ENCODE measurements at places on chromosomes 1 and 21.

DNA sequence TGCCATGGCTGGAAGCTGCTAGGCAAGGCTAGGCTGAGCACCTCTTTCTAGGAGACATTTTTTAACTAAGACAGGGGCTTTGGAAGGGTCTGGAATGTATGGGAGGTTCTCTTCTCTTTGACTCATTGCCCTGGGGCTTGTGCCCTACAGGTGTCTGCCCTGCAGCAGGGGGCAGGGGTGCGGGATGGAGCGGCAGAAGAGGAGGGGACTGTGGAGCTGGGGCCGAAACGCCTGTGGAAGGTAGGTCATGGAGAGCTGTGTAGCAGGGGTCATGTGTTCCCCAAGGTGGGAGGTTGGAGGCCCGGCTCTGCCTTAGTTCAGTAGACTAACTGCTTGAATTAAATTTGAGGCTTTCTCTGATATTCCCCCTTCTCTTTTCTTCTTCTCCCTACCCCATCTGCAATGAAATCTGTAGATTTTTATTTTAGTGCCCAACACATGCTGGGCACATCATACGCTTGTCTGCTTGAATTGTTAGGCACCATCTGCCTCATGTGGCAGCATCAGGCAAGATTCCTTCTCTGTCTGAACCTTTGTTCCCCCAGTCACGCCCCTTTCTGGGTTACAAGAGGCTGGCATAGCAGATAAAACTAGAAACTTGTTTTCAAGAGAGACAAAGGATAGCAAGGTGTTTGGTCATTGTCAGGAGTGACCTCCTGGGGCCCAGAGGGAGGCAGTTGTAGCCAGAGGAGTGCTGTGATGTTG lies 18.4 kb downstream of the PPFIA4 start:
- H3K4me1 ChIP-seq: no peaks in the 10 kb centered on the region
- no peak overlapping the region for H3K4me3 ChIP-seq
- no peaks in the 10 kb centered on the region for H3K36me3 ChIP-seq
- peaks cover 7% of the 10 kb centered on the region for H3K27me3 ChIP-seq
- H3K27ac ChIP-seq: no peak overlapping the region

DNA sequence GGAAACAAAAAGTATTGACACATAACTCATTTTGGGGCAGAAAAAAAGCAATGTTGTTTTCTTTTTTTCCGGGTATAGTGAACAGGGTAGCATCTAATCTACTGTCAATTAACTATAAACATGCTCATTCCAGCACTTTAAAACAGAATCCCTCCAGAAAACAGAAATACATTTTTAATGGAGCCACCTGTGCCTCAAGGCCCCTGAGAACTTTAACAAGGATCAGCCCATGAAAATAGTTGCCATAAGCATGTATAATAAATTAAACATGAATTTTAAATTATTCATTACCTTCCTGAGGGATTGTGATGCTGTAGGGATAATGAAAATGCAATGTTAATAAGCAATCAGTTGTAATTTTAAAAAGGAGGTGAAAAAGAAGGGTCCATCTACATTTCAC lies 101.4 kb upstream of the IVNS1ABP start:
- H3K27me3 ChIP-seq: no peaks in the 10 kb centered on the region
- no peaks in the 10 kb centered on the region for H3K4me1 ChIP-seq
- H3K4me3 ChIP-seq: no peak overlapping the region
- DNase-seq: no peak

DNA sequence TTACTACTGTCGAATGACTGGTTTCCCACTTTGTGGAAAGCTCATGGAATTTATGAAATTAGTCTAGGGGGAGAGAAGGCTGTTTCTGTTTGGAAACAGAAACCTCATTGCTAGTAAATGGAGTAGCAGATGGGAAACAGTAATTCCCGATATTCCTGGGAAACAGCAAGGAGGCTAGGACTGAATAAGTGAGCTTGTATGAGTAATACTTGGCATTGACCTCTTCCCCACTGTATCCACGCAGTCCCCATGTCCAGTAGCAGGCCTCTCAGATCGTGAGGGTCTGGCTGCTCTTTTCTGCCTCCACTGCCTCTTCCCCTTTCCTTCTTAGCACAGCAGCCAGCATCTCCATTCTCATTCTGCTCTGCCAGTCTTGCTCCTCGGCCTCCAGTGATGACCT lies 75.5 kb downstream of the PRDM2 start:
- H3K4me3 ChIP-seq: no peak overlapping the region
- no peak for DNase-seq

DNA sequence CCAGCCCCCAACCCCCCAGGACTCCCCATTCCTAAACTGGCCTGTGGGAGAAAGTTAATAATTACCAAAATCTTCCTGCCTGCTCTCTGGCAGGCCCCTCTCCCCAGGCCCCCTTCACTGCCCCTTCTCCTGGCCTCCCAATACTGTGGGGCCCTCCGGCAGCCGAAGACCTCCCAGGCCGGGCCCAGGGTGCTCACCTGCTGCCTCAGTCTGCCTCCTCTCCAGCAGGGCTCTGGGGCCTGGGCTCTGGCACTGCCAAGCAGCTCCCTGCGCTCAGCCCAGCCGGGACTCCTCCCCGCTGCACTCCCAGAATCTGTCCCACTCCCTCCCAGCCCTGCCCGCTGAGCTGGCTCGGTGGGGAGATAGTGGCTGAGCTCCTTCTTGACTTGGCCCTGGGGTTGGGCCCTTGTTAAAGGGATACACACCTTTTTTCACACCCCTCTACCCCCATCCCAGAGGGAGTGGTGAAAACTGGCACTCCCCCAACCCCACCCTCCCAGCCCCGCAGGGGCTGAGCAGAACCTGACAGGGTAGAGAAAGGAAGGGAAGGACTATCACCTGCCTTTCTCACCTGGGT lies at the start of gene S100A16:
S100A16 (minus strand) TSS at position 383 of the 577 bp plus-strand sequence. CDS start 4,986 bp downstream, outside the sequence.
- no peaks in the 10 kb centered on the region for H3K27me3 ChIP-seq
- DNase-seq: no peak
- no peak within 1 kb of the TSS for H3K4me3 ChIP-seq
- no peak within 1 kb of the TSS for H3K27ac ChIP-seq
- H3K4me1 ChIP-seq: peaks cover 1% of the 10 kb centered on the region

GRCh38 chr1:12153181-12153785 lies 13.5 kb upstream of the TNFRSF1B start:
- no peaks in the 10 kb centered on the region for H3K36me3 ChIP-seq
- peak; percentile 47 for DNase-seq
- no peaks in the 10 kb centered on the region for H3K27me3 ChIP-seq
- peaks cover 91% of the 10 kb centered on the region for H3K4me1 ChIP-seq
- peak overlapping the region; percentile 52 for H3K4me3 ChIP-seq

GRCh38 chr1:80498673-80499072 lies 1302.1 kb upstream of the ADGRL2 start:
- no peak overlapping the region for H3K4me3 ChIP-seq
- no peaks in the 10 kb centered on the region for H3K27me3 ChIP-seq
- DNase-seq: no peak
- H3K36me3 ChIP-seq: no peaks in the 10 kb centered on the region
- H3K4me1 ChIP-seq: no peaks in the 10 kb centered on the region

GRCh38 chr1:236518322-236518721 lies 5.5 kb upstream of the LGALS8 start:
- no peaks in the 10 kb centered on the region for H3K36me3 ChIP-seq
- no peak overlapping the region for H3K27ac ChIP-seq
- H3K4me3 ChIP-seq: no peak overlapping the region
- DNase-seq: no peak
- H3K27me3 ChIP-seq: no peaks in the 10 kb centered on the region

DNA sequence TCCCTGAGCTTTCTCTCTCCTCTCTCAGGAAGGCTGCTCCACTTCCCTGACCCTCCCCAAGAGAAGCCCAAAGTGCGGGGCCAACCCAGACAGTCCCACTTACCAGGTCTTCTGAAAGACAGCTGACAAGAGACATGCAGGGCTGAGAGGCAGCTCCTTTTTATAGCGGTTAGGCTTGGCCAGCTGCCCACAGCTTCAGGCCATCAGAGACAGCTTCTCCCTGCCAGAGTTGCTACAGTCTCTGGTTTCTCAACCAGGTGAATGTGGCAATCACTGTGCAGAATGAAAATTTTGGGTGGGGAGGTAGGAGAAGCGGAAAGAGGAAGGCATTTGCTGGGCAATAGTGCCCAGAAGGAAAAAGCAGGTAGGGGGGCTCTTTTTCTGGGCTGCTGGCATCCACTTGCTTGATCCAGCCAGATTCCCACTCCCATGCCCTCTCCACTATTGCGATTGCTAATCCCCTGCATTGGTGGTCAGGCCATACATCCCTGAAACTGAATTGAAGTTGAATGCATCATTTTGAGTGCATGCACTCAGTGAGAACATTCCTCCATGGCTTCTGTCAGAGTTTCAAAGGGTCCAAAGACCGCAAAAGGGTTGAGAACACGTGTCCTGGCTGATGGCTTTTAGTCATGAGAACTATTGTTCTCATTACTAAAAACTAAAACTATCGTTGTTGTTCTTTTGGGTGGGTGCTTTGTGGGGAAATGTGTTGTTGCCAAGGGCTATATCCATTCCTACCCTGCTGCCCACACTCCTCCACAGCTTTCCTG lies at the start of gene S100A8:
S100A8 (minus strand) TSS at position 136 of the 773 bp plus-strand sequence. CDS start 538 bp downstream, outside the sequence.
- H3K4me3 ChIP-seq: no peak within 1 kb of the TSS
- H3K4me1 ChIP-seq: no peaks in the 10 kb centered on the region
- no peak for DNase-seq

DNA sequence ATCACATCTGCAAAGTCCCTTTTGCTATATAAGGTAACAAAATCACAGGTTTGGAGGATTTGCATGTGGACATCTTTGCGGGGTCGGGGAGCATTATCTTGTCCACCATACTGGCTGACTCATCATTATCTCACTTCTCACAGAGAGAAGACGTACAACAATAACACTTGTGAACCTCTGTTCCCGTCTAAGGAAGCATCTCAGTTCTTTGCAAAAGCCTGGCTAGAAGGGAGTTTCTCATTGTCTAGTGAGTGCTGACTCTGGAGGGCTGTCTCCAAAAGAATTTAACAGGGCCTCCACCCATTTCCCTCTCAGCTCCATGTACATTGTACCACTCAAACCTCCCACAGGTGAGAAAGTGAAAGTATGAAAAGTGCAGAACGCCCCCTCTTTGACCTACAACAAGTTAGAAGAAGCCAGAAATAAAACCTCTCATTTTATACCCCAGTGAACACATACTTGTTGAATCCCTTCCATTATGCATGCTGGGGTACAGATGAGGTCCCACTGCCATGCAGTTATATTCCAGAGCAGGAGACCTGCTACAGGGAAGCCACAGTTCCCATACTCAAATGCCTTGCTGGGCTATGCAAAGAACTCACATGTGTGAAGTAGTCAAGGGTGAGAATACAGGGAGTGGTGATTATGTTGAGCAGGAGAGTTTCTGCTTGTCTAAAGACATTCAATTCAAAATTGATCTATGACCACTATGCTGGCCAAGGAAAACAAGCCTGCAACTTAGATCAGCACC lies 121.7 kb upstream of the PRDX6 start:
- H3K4me1 ChIP-seq: peaks cover 30% of the 10 kb centered on the region
- H3K27ac ChIP-seq: peak overlapping the region; percentile 79
- peak overlapping the region; percentile 76 for H3K4me3 ChIP-seq
- peaks cover 9% of the 10 kb centered on the region for H3K36me3 ChIP-seq
- no peaks in the 10 kb centered on the region for H3K27me3 ChIP-seq
- no peak for DNase-seq

- DNase-seq: no peak
- H3K4me3 ChIP-seq: no peak overlapping the region
- H3K4me1 ChIP-seq: peaks cover 13% of the 10 kb centered on the region
- no peaks in the 10 kb centered on the region for H3K36me3 ChIP-seq
- no peaks in the 10 kb centered on the region for H3K27me3 ChIP-seq
- H3K27ac ChIP-seq: no peak overlapping the region
Observed at GRCh38 chr1:234593771-234594504, 16.0 kb downstream of the IRF2BP2 start.

DNA sequence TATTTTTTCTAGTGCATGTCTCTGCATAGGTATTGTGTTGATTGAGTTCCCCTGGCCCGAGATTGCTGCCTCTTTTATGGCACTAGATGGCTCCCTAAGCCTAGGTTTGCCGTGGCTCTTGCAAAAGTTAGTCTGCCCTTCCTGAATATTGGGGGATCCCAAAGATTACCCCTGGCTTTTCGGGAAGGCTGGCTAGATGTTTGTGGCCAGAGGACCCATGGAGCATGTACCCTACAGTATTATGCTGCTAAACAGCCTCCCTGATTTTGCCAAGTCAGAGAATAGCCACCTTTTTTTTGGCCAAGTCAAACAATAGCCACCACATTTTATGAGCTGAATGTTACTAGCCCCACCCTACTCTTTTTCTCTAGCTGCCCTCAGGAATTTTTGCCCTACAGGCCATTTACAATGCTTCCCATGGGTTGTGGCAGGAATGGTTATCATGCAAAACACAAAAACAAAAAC lies 343.2 kb downstream of the OLFM3 start:
- H3K27ac ChIP-seq: no peak overlapping the region
- no peak for DNase-seq
- no peak overlapping the region for H3K4me3 ChIP-seq
- no peaks in the 10 kb centered on the region for H3K27me3 ChIP-seq
- H3K4me1 ChIP-seq: no peaks in the 10 kb centered on the region

- H3K27ac ChIP-seq: no peak overlapping the region
- no peak overlapping the region for H3K4me3 ChIP-seq
- no peaks in the 10 kb centered on the region for H3K27me3 ChIP-seq
- no peak for DNase-seq
- peaks cover 92% of the 10 kb centered on the region for H3K36me3 ChIP-seq
- peaks cover 23% of the 10 kb centered on the region for H3K4me1 ChIP-seq
Observed at GRCh38 chr21:42560517-42561179, 47.0 kb downstream of the SLC37A1 start.

- no peaks in the 10 kb centered on the region for H3K36me3 ChIP-seq
- no peaks in the 10 kb centered on the region for H3K27me3 ChIP-seq
- H3K4me1 ChIP-seq: peaks cover 3% of the 10 kb centered on the region
- DNase-seq: no peak
Observed at GRCh38 chr1:33363470-33363861, 42.6 kb upstream of the A3GALT2 start.

DNA sequence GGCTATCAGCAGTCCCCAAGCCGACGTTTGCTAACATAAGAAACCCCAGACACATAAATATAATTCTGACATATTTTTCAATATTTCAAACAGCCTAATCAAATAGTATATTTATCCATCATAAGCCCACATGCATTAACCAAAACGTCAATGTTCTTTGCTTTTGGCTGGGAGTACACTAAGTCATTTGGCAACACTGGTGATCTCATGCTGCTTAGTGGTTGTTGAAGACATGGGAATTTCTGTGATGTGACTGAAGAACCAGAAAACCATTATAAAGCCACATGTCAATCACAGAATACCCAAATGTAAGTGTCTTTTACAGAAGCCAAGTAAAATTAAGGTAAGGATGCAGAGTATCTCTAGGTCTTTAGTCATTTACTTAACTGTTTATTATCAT lies 57.6 kb downstream of the PLPPR5 start:
- no peaks in the 10 kb centered on the region for H3K27me3 ChIP-seq
- H3K4me1 ChIP-seq: no peaks in the 10 kb centered on the region
- no peaks in the 10 kb centered on the region for H3K36me3 ChIP-seq
- H3K4me3 ChIP-seq: no peak overlapping the region
- no peak for DNase-seq
- H3K27ac ChIP-seq: no peak overlapping the region

DNA sequence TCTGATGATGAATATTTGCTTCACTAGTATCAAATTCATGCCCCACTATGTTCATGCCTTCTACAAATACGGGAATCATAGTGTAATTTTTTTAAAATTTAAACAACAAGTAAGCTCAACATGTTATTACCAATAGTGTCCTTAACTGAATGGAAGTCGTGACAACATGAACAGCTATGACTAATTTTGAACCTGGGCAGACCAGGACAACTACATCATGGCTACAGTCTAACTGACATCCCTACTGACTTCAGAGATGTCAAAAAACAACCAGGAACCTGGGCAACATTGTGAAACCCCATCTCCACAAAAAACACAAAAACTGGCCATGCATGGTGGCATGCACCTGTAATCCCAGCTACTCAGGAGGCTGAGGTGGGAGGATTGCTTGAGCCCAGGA lies 33.5 kb upstream of the RAP1A start:
- H3K27me3 ChIP-seq: no peaks in the 10 kb centered on the region
- no peaks in the 10 kb centered on the region for H3K36me3 ChIP-seq
- DNase-seq: no peak
- no peak overlapping the region for H3K4me3 ChIP-seq
